Activated CD8-positive, alpha-beta memory T cell treated with anti-CD3 and anti-CD28 coated beads for 1 hour (primary cell): ENCODE measurements at places on chromosomes 2 and 18.

DNA sequence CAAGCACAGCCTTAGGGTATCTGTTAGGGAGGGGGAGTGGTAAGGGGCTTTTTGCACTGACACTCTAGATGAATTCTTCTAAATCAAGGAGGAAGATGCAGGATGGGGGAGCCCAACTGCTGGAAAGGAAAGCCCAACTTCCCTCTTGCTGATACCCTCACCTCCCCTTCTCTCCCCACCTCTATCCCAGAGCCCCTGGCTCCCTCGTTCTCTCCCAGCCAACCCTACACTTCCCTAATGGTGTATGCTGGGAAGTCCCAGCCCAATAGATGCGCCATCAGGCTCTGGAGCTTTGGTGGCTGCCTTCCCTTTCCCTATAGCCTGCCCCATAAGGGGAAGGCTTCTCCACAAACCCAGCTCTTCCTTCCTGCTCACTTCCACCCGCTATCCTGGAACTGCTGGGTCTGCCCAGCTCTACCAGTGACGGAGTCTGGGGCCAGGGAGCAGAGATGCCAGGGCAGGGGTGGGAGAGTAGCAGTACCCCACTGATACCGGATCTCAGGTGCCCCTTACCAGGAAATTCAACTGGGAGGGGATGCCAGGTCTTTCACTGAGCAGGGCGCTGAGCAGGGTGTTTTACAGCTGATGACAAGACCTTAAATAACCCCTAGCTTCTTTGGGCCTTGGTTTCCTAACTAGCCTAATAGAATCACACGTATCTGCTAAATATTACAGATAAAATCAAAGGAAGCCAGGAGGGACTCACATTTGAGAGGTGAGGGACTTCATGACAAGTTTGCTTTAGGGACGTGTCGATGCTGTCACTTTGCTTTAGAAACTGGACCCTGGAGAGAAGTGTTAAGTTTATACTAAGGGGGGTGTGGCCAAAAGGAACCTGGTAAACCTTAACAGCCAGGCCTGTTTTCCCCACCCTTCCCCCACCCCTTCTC, 82.6 kb downstream of the DNMT3A start:
- no peak for DNase-seq

DNA sequence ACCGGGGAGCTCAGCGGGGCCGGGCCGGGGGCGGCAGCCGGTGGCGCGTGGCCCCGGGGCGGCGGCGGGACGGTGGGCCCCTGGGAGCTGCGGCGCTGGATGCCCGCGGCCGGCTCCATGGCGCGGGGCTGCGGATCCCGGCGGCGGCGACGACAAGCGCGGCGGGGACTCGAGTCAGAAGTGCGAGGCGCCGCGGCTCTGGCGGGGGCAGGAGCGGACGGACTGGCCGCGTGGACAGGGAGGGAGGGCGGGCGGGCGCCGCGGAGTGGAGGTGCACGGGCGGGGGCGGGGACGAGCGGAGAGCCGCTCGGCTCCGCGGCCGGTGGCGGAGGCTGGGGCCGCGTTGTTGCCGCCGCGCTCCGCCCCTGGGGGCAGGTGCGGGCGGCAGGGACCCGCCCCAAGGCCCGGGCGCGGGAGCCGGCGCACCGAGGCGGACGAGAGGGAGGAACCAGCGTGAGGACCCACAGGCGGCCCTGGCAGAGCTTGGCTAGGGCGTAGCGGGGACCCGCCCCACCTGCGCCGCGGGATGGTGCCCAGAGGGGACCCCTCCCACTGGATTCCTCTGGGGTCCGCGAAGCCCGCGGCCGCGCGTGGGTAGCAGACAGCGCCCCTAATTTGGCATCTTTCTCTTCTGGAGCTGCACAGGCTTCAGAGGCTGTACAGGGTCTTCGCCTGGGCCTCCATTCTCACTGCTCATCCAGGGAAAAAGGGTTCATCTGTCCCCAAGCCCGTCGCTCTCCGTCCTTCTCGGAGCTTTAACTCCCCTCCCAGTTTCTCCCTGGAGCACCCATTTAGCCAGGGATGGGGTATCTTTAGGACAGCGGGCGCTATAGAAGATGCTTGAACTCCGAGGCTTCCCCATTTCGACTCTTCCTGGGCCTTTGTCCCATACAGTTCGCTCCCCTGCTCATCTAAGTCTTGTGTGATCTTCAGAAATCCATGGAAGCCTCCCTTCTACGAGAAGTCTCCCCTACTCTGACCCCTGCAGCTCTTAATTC, at the start of gene TMEM163:
Gene TMEM163, minus strand, starts transcription at position 184 of the 998 bp plus-strand sequence.
- no peak for DNase-seq

DNA sequence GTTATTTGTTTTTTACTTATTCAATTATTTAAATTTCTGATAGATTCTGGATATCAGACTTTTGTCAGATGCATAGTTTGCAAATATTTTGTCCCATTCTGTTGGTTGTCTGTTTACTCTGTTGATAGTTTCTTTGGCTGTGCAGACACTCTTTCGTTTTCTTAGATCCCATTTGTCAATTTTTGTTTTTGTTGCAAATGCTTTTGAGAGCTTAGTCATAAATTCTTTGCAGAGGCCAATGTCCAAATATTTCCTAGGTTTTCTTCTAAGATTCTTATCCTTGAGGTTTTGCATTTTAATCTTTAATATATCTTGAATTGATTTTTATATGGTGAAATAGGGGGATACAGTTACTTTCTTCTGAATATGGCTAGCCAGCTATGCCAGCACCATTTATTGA, 112.7 kb upstream of the SESTD1 start:
- DNase-seq: no peak

DNA sequence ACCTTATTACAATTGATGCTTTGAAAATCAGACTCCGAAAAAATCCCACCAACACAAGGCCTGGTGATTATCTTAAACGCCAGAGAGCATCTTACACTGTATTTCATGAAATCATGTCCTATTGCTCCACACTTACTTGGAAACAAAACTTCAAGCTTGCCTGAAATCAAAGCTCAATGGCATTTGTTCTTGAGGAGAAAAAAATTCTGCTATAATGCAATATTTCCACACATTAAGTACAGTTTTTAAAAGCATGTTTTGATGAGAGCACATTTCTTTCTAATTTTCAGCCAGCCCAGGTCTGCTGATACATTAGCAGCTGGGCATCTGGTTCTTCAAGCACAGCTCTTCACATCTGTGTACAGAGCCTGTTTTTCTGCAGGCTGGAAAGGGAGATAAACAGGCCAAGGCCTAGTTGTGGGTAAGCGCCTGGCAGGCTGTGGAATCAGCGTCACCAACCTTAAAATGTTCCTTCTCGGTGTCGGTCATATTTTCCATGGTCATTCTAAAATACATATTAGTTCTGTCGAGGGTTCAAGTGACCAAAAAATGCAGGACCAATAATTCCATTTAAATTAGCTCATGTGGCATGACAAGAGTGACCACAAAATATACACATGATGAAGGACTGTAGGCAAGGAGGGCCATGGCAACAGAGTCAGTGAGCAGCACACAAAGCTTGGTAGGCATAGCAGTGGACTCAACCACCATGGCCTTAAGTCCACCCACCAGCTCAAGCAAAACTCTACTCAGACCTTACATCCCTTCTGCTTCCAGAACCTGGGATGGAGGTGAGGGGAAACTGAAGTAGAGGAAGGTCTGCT, 20.9 kb downstream of the SLC8A1 start:
- no peak for DNase-seq

- DNase-seq: no peak
These were observed 12.5 kb downstream of the RASGRP3 start for GRCh38 chr2:33488715-33489540.

- no peak for DNase-seq
These were observed 13.5 kb upstream of the ZAP70 start for GRCh38 chr2:97699765-97700444.

DNA sequence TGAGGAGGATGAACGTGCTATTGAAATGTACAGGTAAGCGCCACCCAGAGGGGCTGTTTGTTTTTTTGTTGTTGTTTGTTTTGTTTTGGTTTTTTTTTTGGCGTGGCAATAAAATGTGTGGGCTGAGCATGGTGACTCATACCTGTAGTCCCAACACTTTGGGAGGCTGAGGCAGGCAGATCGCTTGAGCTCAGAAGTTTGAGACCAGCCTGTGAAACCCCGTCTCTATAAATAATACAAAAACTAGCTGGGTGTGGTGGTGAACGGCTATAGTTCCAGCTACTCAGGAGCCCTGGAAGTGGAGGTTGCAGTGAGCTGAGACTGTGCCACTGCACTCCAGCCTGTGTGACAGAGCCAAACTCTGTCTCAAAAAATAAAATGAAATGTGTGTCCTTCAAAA, 6.2 kb downstream of the PDCL3 start:
- DNase-seq: no peak

- no peak for DNase-seq
These were observed 28.2 kb downstream of the ACMSD start for GRCh38 chr2:134866498-134867099.
